ENCODE measurements at places on chromosomes 16 and 17.

GRCh38 chr17:42850954-42851353 is at the start of gene AOC3:
AOC3 (plus strand) TSS chr17:42851199; CDS start chr17:42851344, 145 bp downstream.
- DNase-seq, result no peak

DNA sequence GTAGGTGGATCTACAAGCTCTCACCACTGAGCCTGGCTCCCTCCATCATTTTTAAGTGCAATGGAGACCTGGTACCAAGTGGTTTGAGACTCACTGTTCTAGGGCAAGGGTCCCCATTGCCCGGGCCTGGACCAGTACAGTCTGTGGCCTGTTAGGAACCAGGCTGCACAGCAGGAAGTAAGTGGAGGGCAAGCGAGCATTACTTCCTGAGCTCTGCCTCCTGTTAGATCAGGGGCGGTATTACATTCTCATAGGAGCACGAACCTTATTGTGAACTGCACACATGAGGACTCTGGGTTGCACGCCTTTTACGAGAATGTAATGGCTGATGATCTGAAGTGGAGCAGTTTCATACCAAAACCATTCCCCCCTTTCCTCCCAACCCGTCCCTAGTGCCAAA is 6.8 kb upstream of the ZNF594 start:
- DNase-seq, result no peak

GRCh38 chr16:4172070-4172469 is 55.8 kb upstream of the ADCY9 start:
- no peak for DNase-seq

- DNase-seq, result no peak
Measured at GRCh38 chr17:55053855-55054254, 85.3 kb downstream of the STXBP4 start.

GRCh38 chr17:74340470-74341023 is 14.5 kb downstream of the KIF19 start:
- DNase-seq, result no peak

- DNase-seq, result no peak
Measured at GRCh38 chr17:78498848-78499247, 78.3 kb downstream of the DNAH17 start.

DNA sequence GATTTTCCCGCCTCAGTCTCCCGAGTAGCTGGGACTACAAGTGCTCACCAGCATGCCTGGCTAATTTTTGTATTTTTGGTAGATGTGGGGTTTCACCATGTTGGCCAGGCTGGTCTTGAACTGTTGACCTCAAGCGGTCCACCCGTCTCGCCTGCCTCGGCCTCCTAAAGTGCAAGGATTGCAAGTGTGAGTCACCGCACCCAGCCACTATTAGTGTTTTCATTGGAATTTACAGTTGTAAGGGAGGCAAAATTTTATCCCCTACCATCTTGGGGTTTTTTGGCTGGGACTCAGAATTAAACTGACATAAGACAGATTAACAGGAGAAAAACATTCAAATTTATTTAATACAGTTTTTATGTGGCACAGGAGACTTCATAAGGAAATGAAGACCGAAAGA is 12.3 kb upstream of the MYCBPAP start:
- DNase-seq, result no peak

GRCh38 chr16:87297918-87298631 is 19.1 kb downstream of the C16orf95 start:
- DNase-seq, result peak; percentile 47

- peak; percentile 56 for DNase-seq
Measured at GRCh38 chr16:58306327-58306726, 11.5 kb upstream of the PRSS54 start.

DNA sequence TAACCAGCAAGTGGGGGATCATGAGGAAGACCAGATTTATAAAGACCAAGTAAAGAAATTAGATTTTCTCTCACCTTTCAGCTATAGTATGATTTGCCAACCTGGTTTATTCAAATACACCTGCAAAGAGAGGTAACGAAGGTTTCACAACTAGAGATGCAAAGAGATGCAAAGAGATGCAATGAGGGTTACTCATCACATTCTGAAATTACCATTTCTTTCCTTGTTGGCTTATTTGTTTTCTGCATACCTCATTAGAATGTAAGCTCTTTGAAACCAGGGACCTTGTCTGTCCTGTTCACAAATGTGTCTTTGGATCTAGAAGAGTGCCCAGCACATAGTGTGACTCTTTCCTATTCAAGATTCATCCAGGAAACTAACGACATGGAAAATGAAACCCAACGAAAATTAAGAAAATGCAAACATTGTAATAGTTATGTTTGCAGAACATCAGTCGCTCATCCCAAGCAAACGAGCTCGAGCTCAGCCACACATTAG is 9.0 kb upstream of the LONP2 start:
- DNase-seq, result no peak

DNA sequence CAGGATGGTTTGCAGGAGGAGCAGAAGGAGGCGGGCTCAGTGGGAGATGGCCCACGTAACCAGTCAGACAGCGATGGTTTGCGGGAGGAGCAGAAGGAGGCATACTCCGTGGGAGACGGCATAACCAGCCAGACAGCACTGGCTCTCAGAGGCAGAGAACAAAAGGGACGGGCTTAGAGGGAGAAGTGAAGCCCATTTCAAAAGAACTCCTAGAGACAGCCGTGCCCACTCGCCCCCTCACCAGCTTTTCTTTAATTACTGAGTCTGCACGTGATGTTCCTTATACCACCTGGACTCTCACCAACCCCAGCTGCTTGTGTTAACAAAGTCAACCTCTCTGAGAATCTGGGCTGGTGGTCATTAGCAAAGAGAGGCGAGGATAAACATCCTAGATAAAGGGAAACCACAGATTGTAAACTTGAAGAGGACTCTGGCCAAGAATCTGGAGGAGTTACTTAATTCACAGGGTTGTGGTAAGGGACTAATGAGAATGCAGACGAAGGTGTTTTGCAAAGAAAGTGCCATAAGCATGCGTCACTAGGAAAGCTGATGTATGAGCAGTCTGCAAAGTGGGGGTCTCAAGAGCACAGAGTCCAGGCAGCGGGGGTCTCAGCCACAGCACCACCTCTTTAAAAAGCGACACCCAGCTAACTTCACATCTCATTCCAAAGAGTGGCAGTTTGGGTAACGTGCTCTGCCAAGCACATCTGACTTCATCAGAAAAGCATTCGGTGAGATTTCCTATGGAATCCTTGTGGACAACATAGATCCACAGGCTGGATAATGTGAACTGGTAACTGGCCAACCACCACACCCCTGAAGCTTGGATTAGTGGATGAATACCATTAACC is 51.7 kb downstream of the NXN start:
- no peak for DNase-seq

DNA sequence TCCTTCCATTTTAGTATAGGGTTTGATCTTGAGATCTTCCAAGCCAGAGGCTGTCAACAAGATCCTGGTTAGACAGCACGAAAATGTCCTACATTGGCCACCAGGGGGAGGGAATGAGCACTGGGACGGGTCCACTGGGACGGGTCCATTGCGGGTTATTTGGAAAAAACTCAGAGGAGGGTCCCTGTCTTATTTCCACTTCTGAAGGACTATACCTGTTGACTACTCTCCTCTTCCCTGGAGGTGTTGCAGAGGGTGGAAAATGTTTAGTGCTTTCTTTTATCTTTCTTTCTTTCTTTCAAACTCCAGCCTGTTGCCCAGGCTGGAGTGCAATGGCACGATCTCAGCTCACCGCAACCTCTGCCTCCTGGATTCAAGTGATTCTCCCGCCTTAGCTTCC is 2.5 kb downstream of the TTLL6 start:
- peak; percentile 71 for DNase-seq

GRCh38 chr17:10271106-10271562 is 72.7 kb upstream of the GAS7 start:
- no peak for DNase-seq

DNA sequence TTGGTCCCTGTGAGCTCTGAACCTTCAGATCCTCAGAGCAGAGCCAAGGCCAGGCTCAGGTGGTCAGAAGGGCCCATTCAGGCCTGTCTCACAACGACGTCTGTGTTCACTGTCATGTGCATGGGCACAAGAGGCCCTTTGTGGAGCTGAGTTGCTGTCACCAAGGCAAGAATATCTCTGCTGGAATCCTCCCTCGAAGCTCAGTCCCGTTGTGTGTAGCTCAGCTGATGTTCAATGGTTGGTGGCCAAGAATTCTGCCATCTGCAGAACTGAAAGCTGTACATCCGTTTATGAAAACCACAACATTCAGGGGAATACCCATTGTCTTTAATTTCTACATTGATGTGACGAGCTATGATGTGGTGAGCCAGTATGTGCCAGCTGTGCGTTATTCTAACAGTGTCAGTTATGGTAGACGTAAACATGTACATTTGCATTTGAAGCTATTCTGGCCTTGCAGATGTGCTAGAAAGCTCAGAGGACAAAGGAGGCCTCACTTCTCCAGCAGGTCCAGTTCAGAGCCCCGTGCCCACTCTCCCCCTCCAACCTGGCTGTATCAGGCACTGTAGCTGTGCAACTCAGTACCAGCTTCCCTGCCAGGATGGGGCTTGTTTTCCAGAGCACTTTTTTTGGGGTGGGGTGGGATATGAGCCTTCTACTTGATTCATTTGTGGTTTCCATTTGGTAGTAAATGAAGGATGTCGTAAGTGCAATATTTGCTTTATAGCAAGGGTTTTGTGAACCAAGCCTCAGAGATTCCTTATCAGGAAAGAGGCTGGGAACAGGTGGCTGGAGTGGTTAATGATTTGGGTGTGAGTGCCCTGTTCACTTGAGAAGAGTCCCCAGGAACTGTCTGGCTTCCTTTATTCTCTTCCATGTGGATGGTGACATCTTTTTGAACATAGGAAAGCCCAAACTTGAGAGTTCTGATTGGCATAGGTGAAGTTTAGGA is 56.1 kb downstream of the B9D1 start:
- peak; percentile 30 for DNase-seq

GRCh38 chr17:58111676-58112075 is 28.5 kb downstream of the DYNLL2 start:
- no peak for DNase-seq

- no peak for DNase-seq
Measured at GRCh38 chr16:69322343-69322742, 8.0 kb downstream of the PDF start.

DNA sequence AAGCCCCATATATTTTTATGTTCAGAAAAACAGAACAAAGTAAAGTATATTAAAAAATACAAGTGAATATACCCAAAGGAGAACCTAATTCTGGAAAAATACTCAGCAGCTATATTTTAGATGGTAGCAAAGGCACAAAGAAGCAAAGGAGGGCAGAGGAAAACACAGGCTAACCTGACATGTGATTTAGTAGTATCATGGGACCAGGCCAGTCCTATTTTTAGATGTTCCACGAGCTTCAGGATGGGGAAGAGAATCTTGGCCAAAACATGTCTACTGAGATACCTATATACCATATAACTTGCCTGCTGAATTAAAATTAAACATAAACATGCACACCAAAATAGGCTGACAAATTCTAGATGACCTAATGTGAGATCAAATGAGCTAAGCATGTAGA is 32.9 kb downstream of the SMYD4 start:
- no peak for DNase-seq

DNA sequence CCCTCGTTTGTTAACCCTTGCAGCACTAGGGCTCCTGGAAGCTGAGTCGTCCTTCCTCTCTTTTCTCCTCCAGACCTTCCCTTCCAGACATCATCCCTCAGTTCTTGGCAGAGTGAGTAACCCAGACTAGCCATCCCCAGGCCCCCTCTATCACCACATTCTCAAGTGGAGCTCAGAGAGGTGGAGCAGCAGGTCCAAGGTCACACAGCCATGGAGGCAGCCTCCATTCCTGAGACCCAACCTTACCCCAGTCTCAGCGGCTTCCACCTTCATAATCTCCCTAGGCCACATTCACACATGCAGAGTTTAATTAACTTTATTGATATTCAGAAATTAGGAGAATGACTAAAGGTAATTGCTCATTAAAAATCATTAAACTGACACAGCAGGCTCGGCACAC is 3.0 kb downstream of the SEZ6 start:
- no peak for DNase-seq

DNA sequence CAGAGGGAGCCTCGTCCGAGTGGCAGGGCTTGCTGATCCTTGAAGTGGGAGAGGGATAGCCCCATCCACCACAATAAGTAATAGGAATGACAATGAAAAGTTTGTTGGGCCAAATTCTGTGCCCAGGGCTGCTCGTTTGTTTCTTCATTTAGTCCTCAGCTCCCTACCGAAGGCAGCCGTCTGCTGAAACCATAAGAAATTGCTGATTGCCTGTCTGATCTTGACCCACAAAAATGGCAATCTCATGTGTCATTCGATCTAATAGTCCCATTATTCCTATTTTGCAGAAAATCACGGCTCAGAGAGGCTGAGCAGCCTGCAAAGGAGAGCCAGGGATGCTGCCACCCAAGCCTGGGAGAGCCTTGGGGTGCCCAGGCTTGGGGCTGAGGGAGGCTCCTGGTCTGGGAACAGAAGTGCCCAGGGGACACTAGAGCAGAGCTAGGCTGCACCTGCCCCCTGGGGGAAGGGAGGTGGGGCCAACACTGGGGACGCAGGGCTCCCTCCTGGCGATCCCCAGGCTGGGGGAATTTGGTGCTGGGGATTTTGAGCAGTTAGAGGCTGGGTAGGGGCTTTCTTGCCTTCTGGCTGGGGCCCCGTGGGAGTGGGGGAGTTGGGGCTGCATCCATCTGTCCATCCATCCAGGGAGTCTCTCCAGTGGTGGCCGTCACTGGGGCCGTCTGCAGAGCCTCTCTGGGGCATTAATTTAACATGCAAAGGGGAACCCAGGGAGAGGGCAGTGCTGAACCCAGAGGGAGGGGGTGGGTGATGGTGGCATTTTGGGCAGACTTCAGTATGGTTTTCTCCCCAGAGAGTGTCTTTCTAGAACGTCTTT is 53.5 kb downstream of the SOCS1 start:
- no peak for DNase-seq

- peak; percentile 52 for DNase-seq
Measured at GRCh38 chr17:1203111-1203966, 23.6 kb upstream of the ABR start.
